ENCODE measurements at places on chromosomes 3 and 15.

GRCh38 chr3:172262991-172263608 lies 185.2 kb downstream of the GHSR start:
- DNase-seq, result no peak

DNA sequence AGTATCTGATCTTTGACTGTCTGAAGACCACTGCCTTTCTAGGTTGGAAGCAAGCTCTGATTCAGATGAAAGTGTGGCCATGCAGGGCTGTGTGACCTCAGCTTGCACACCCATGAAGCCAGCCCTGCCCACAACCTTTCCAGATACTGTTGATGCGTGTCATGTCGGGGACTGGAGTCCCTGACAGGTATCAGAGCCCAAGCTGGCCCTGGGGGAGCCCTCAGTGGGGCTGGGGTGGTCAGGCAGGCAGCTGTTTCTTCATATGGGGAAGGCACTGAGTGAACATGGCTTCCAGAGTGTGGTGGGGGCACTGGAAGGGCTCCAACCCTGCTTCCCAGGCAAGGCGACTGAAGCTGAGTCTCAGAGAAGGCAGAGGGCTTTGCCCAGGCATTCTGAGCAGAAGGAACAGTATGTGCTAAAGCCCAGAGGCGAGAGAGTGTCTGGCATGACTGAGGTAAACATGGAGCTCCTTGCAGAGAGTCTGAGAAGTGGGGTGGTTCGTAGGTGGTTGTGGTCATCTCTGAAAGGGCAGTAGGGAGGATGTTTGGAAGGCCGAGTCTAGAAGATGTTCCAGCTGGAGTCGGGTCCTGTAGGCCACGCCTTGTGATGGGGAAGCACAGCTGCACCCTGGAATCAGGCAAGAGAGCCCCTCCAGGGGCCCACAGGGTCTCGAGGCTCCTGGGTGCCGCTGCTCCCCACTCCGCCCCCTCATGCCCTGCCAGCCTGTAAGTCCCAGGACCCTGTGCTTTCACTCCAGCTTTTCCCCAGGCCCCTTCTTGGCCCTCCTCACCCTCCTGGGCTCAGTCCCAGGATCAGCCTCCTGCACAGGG lies 122.2 kb downstream of the EEFSEC start:
- DNase-seq, result no peak

DNA sequence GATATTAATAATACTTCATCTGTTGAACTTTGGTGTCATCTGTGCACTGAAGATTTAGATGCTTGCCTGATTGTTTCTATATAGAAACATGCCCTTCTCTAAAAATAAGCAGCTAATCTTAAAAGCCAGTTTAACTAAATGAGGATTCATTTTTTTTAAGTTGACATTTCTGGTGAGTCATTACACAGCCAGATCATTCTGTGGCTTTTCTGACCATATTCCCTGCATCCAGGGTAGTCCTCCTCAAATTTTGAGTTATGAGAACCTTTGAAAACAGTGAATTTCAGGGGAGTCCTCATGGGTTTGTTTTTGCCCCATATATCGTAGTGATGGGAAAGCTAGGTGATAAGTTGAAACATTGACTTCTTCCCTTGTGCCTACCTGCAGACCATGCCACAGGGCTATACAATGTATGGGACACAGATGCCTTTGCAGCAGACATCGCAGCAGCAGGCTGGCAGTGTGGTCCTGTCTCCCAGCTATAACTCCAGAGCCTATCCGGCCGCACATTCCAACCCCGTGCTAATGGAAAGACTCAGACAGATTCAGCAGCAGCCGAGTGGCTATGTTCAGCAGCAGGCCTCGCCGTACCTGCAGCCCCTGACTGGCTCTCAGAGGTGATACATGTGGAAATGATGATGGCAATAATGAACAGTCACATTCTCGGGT lies 26.5 kb upstream of the P2RY12 start:
- no peak for DNase-seq

DNA sequence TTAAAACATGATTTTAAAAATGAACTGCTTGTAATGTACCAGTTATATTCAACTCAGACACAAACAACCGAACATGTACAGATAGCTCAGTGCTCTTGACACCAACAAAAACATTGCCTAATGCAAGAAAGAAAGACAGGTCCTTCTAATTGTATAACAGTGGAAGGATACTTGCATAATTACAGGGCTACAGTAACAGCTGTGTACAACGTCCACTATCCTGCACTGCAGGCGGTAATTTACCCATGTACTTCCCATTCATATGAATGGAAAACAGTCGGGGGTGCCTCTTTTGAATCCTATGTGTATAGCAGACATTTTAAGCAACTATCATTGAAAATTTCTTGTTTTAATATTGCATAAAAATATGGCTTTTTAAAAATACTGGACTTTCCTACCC lies 41.1 kb upstream of the PLSCR5 start:
- DNase-seq, result no peak

DNA sequence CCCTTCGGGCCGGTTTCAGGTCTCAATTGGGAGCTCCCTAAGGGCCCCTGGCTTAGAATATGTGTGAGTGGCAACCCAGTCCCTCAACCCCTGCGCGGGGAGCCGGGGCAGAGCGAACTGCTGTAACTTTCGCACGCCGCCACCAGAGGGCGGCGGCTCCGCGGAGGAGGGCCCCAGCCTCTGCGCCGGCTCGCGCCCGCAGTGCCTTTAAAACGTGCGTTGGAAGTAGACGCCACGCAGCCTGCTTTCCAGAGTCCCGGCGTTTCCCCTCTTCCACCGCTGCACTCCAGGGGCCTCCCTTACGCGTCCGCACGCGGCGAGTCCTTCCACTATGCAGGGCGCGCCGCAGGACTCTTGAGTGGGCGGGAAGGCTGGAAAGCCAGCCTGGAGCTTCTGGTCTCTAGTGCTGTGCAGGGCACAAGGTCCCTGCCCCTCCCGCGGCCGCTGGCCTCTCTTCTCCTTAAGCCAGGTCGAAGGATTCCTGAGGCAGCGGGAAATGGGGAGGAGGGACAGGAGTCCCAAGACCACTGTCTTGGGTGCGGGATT lies 23.7 kb upstream of the RNU6-1 start:
- peak; percentile 91 for DNase-seq
